SK-N-DZ (cell line): ENCODE measurements at places on chromosomes 1 and 21.

DNA sequence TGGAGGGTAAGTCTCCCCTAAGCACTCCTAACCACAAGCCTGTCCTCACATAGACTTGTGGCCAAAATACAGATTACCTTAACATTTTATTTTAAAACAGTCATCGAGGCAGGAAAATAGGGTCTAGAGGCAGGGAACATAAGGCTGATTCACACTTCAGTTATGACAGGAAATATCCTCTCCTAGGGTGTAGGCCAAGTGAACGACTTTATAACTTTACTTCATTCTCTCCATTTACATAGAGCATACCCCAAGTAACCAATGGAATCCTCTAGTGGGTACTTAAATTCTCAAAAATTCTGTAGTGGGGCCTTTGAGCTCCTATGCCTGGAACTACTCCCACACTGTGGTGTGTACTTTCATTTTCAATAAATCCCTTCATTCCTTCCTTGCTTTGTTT lies 113.0 kb downstream of the WDR3 start:
- no peak for DNase-seq

- no peak for DNase-seq
These were observed 232.9 kb upstream of the SGIP1 start for GRCh38 chr1:66300972-66301451.

DNA sequence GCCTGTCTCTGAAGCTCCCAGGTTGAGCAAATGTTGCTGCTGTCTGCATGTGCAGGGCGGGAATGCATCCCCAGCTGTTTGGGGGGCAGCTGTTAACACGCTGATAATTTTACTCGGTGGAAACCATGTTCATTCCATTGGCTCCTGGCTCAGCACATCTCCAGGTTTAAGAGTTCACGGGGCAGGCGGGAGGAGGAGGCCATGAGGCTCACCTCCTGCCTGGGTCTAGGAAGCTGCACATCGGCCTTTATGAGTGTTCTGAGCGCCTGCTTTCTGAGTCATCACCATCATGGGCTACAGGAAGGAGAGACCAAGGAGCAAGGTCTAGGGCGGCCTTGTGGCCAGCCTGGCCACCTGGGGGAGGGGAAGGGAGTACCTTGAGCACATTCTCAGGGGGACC lies 29.7 kb downstream of the AJAP1 start:
- no peak for DNase-seq

DNA sequence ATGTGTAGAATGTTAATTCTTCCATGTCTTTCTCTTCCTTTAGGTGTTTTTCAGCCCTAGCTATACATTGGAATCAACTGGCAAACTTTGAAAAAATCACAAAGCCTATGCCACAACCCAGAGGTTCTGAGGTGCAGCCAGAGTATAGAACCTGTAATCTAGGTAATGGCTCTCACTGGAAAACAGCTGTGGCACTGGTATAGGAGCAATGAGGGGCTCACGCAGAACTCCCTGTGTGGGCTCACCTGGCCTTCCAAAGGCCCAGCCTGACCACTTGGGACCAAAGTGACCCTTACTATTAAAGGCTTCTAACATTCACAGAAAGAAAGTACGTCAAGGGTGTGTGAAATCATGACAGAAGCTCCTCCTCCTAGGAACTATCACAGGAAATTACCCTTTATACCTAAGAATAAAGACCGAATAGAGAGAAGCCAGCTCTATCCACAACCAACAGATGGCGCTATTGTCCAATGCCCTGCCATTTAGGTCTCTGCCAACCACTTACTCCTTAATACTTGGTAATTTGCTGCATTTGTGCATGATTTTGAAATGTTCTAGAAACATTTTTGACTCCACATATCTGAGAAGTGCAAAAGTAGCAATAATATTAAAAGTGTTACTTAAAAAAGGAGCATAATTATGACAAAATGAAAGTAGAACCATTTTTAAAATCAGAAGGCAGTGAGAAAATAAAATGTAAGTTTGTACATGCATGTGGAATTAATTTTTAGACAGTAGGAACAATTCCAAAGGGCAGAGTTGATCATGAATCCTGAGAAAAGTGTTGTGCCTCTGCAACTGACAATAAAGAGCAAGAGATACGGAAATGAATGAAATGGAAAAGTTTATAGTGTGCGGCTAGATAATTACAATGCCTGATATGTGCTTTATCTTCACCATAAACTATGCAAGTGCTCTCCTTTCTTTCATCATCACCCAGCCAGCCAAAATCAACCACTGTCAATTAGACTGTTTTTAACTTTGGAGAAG lies 93.1 kb upstream of the HAO2 start:
- DNase-seq, result peak; percentile 31

- DNase-seq, result no peak
These were observed 106.5 kb downstream of the PLPP3 start for GRCh38 chr1:56472860-56473259.
